Activated naive CD4-positive, alpha-beta T cell treated with anti-CD3 and anti-CD28 coated beads for 36 hours (primary cell): ENCODE measurements at places on chromosomes 3 and 15. TPM values are rescaled to one million over a fixed set of nuclear protein-coding genes. Genes with fewer than 3 reads are reported as not detected.

DNA sequence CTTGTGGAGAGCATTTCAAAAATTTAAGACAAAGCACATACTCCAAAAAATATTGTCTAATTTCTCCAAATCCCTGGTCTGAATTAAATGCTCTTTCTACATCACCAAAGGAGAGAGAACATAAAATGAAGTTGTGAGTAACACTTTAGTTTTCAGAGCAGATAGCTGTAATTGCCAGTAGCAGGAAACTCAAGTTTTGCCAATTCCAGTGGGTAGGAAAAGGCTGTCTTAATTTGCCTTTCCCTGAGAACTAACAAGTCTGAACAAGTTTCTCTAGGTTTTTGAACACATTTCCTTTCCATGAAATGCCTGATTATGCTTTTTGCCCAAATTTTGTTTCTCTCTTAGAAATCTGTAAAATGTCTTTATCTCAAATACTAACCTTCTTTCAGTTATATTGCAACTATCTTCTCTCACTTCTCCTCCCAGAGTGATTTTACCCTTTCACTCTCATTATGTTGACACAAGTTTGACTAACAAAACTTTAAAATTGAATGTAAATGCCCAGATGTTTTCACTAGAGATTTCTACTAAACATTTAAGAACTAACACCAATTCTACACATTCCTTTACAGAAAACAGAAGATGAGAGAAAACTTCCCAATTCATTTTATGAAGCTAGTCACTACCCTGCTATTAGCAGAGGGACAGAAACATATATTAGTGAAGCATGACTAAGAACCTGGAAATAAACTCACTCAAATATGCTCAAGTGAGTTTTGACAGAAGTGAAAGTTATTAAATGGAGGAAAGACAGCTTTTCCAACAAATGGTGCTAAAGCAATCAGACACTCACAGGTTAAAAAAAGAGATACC is 38.4 kb downstream of the RFX7 start:
- no peak for DNase-seq

DNA sequence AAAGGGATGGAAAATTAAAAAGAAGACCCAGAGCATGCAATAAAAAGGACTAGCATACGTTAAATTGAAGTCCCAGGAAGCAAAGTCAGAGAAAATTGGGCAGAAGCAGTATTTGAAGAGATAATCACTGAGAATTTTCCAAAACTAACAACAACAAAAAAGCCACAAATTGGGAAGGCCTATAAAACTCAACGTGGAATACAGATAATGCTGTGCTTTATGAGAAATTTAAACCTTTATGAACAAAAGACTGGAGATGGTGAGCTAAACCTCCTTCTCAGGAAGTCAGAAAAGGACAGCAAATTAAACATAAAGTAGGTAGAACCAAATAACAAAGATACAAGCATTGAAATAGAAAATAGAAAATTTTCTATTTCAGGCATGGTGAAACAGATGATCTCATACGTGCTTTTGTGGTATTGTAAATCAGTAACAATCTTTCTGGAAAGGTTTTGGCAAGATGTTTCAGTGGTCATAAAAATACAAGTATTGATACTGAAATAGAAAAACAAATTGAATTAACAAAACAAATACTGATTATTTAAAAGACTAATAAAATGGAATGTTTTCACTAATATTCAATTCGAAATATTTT is 55.6 kb downstream of the LYSMD4 start:
- DNase-seq, result no peak

- no peak for DNase-seq
Measured at GRCh38 chr3:120926146-120926545, 18.1 kb downstream of the STXBP5L start.

DNA sequence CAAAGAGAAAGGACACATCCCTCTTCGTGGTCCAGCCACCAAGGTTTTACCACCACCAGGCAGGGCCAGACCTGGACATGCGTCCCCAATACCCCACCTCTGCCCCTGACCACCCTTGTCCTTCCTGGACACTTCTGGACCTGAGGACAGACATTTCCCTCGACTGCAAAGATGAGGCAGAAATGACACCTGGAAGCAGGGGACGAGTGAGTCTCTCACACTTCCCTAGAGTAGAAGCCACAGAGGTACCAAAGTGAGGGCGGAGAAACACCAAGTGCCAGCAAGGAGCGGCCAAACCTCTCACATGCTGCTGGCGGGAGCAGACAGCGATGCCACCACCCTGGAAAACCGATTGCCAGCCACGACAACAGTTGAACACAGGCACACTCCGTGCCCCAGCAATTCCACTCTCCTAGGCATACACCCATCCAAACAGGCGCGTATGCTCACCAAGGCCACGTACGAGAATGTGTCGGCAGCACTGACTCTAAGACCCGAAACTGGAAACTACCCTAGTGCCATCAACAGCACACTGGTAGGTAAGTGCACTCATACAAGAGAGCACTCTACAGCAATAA is 207.0 kb upstream of the NSMCE3 start:
- DNase-seq, result no peak

DNA sequence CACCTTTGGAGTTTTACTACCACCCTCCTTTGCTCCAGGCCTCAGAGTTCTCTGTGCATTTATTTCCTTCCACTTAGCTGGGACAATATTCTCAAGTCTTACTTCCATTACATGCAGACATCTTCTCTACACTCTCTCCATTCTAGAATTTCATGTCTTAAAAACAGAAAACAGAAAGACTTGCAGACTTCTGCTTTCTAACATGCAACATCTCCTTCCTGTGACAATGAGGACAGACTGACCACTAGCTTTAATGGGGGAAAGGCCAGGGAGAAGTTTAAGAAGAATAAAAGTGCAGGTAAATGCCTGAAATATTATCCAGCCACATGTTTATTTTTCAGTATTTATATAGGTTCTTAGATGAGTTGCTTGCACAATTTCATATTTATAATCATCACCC is 17.1 kb upstream of the CSTA start:
- no peak for DNase-seq

- DNase-seq, result no peak
Measured at GRCh38 chr15:90564051-90564450, 34.3 kb downstream of the CRTC3 start.

DNA sequence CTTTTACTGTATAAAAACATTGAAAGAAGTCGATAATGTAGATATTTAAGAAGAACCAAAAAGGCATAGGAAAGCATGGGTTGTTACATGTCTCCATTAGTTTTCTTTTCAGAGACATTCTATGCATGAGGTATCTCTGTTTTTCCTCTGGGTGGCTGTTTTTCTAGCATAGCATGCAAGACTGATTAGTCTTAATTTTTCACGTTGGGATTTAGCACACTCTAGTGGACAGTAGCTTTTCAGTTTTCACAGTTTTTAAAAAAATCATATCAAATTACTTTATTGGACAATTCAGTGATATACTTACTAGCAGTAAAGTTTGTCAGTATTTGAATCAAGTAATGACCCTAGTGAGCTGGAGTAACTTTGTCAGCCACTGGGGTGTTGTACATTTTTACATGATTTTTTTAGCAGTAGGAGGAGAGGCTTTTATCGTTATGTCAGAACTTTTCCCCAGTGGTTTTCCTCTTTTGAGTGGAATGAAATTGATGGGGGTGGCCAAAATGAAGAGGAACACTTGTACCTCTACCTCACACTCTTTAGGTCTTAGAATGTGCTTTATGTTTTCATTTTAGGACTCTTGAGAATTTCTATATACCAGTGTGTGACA is 57.2 kb downstream of the SEC22A start:
- no peak for DNase-seq

DNA sequence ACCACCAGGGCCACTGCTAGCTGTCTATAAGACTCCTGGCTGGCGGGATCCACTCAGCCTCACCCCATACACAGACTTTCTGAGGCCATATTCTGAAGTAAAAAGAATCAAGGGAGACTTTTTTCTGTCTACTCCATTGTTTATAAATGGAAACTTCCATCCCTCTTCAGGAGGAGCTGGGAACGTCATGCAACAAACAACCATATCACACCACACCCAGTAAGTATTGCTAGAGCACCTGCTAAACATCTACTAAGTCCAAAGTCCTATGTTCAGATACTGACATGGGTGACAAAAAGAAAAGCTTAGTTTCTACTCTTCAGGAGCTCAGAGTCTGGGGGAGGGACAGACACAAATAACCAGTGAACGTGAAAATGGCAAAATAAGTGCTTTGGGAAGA is 324.8 kb upstream of the ONECUT1 start:
- DNase-seq, result no peak

GRCh38 chr3:171760477-171760876 is 49.8 kb downstream of the PLD1 start:
- DNase-seq, result no peak

The GRK7 gene
- not detected for total RNA-seq

The KIF15 gene
- 42.1 TPM for total RNA-seq
